Upper lobe of left lung (tissue), 6 donors: ENCODE measurements at places on chromosomes 5 and 9.

GRCh38 chr5:148909040-148909439 lies 82.6 kb downstream of the ADRB2 start:
- DNase-seq = no peak

DNA sequence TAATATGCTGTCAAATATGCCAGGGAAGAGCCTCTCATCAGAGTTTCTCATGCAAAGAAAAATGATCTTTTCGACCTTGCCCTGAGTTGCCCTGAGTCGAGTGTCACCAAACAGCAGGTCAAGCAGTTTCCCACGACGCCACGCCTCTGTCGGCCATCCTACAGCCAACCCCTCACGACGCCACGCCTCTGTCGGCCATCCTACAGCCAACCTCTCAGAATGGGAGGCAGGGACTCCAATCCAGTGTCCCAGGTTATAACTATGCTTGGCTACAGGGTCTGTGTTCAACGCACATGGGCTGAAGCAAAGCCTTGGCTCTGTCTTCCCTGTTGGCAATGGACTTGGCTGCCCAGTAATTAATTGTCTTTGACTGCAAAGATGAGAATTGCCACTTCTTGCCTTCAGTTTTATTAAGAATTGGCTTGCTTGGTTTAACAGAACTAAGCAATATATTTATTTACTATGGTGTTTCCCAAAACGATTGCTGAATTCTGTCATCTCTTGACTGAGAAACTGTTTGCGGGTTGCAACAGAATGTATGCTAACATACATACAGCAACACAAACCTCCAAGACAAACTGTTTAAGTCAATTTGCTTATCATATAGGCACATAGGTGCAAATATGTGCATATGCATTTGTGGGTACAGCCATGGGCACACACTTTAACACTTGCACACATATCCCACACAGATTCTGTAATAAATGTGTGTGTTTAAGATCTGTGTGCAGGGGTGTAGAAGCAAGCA lies 352.9 kb downstream of the GLIS3 start:
- no peak for DNase-seq

- no peak for DNase-seq
Measured at GRCh38 chr5:35223787-35224395, 6.4 kb downstream of the PRLR start.

- no peak for DNase-seq
Measured at GRCh38 chr9:69797675-69798074, 22.9 kb upstream of the CFAP95 start.

GRCh38 chr5:15933259-15934207 lies 246.1 kb downstream of the MARCHF11 start:
- no peak for DNase-seq

GRCh38 chr9:93436655-93437407 lies 14.7 kb upstream of the FAM120A start:
- DNase-seq = no peak

DNA sequence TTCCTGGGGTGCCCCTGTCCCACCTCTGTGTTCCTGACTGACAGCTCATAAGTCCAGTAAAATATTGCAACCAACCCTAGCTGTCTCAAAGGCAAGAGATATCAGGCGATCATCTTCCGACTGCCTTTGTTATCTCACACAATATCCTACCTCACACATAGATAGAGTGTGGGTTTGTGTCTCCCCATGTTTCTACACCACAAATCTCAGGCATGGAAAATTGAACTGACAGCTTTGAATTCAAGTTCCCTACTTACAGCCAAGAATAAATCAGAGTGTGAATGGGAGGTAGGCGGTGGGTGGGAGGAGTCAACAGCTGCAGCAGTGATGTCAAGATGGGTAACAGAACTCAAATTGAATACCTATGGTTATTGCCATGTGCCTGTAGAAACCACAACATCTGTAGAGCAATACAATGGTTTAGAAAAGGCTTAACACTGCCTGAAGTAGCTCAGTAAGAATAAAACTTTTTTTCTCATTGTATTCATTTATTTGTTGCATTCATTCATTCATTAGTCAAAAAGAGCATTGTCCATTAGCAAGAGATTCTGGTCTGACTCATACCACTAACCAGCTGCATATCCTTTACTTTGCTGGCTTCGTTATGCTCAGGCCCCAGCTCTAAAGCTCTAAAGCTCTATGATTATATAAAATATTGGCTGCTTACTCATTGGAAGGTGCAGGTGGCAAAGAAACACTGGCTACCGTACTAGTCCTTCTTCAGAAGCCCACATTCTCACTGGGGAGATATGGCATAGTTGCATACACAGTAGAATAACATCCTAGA lies 108.2 kb upstream of the DMAC1 start:
- no peak for DNase-seq

DNA sequence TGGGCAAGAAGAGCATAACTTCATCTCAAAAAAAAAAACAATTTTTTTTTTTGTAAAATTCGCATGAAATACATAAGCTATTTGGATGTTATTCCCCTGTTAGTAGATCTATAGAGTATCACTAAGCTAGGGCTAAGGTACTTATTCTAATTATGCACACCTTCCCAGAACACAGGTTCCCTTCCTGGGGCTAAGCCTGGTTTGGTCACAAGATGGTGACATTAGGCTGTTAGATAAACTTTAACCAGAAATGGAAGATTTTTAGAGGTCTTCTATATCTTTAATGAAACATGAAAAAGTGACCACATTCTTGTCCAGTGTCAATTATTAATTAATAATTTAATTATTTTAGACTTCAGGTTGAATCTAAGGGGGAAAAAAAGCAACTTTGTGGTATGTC lies 433.5 kb downstream of the CDH18 start:
- no peak for DNase-seq

DNA sequence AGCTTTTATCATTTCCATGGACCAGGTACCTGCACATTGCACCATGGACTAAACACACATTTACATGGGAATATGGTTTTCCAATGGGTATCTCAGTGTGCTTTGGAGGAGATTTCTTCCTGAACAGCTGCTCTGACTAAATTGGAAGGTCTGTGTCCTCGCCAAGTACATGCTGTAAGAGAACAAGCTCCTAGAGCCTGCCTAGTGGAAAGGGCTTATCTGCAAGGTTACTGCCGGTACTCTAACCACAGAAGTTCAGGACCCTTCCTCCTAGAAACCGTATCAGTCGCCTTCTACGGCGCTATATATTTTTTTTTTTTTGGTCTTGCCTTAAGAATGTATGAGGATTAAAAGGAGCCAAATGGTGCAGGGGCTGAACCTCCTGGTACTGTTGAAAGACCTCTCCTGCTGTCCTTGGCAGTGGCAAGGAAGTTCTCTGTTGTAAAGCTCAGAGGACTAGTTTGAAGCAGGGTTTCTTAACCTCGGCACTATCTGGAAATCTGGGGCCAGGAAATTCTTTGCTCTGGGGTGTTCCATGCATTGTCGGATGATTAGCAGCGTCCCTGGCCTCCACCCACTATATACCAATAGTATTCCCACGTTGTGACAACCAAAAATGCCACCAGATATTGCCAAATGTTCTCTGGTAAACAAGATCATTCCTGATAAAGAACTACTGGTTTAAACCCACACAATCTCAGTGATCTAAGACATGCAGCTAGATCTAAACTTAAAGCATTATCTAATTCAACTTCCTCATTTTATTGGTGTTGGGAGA lies 107.4 kb downstream of the FBXO38 start:
- no peak for DNase-seq

GRCh38 chr9:91075279-91075678 lies 273.7 kb downstream of the SYK start:
- no peak for DNase-seq

DNA sequence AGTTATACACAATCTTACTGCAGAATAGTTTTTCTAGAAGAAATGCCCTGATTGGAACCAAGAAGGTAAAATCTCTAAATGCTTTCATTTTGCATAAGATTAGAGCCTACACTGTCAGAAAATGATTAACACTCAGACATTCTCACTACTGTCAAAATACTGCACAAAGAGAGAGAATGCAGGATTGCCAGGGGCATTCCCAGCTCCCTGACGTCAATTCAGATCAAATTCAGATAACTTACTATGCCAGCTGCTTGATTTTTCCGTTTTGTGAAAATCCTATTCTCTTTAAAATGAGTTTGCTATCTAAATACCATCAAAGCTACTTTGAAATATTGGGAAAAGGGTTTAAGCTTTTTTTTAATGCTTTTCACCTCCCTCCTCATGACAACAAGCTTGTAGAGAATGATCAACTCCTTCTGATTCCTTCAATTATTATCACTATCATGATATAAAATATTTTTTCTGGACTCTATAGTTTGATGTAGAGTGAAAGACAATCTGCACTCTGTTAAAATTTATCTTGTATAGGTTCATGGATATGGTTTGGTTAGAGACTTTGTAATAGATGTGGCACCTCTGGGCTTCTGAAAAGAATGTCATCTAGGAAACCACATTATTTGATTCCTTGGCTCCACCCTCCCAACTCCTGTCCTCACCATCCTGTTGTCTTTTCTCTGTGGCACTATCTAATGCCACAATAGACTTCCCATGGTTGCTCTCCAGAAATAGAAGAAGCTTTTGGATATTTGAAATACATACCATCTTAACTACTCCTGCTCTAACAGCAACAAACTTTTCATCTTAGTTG lies 407.7 kb downstream of the PDE4D start:
- DNase-seq = no peak
